GM12878 (cell line): ENCODE measurements at places on chromosomes 1 and 21. TPM values are rescaled to one million over a fixed set of nuclear protein-coding genes. Genes with fewer than 3 reads are reported as not detected.

DNA sequence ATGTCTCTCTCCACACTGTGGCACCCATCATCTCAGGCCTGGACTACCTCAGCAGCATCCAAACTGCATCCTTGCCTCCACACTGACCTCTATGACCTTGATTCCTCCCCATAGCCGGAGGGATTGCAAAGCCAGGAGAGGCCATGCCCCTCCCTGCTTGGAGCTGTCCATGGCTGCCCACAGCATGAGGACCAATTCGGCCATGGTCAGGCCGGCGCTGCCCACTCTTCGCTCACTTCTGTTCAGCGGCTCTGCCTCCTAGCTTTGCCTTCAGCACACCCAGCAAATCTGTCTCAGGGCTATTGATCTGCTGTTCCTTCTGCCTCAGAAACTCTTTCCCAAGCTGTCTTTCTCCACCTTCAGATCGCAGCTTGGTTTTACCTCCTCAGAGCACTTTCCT is 94.5 kb downstream of the TNR start:
- no peaks in the 10 kb centered on the region; the same call in 1 of the 2 replicates for H3K27me3 ChIP-seq

GRCh38 chr1:41773144-41773591 is 145.6 kb downstream of the HIVEP3 start:
- H3K36me3 ChIP-seq, result no peaks in the 10 kb centered on the region; the same call in 1 of the 2 replicates
- H3K4me3 ChIP-seq, result no peak overlapping the region
- H3K27ac ChIP-seq, result no peak overlapping the region

Gene LCE1A
- not detected in 2 replicates for total RNA-seq

Gene OR2M4
- not detected in 2 replicates for total RNA-seq

Gene CENPF
- 73.1 and 85.0 TPM in 2 replicates for total RNA-seq

DNA sequence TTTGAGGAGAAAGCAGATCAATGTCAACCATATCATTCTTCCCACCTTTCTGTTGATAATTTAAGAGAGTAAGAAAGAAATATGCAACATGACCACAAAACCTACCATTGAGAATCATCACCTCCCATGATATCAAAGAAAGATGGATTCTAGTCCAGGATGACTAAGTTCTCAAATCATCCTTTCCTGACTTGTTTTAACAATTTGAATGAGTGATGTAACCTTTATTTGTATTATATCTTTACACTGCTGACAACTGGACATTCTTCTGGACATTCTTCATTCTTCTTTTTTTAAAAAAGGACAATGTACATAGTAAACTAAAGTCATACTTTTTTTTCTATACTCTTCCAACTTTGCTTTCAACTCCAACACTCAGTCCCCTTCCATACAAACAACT is 9.5 kb downstream of the PSMB4 start:
- H3K36me3 ChIP-seq, result peaks cover 43% of the 10 kb centered on the region
- no peak overlapping the region for H3K4me3 ChIP-seq
- H3K27ac ChIP-seq, result no peak overlapping the region
- no peak for DNase-seq
- no peaks in the 10 kb centered on the region for H3K27me3 ChIP-seq
- H3K4me1 ChIP-seq, result no peaks in the 10 kb centered on the region; the same call in 1 of the 2 replicates

- H3K27me3 ChIP-seq, result no peaks in the 10 kb centered on the region
- no peaks in the 10 kb centered on the region for H3K4me1 ChIP-seq
- no peak overlapping the region for H3K27ac ChIP-seq
- no peaks in the 10 kb centered on the region for H3K36me3 ChIP-seq
- no peak for DNase-seq
- no peak overlapping the region for H3K4me3 ChIP-seq
These were observed 122.7 kb upstream of the FAM78B start for GRCh38 chr1:166289309-166290050.
